ENCODE measurements at places on chromosomes 7 and 10. TPM values are rescaled to one million over a fixed set of nuclear protein-coding genes. Genes with fewer than 3 reads are reported as not detected.

The CLEC5A gene
- total RNA-seq: 0.84 TPM

The IL6 gene
- not detected for total RNA-seq

The LIPM gene
- total RNA-seq: not detected

The INSYN2A gene
- not detected for total RNA-seq

The C10orf143 gene
- total RNA-seq: 9.2 TPM

The PON1 gene
- total RNA-seq: not detected

The PPP1R17 gene
- not detected for total RNA-seq

The SFXN2 gene
- total RNA-seq: 20.2 TPM

The MSMB gene
- total RNA-seq: not detected

The WNT16 gene
- not detected for total RNA-seq

The TRIM50 gene
- total RNA-seq: not detected

The PHKG1 gene
- 2.9 TPM for total RNA-seq

Data from CD4-positive, alpha-beta memory T cell (primary cell).